ENCODE measurements at places on chromosomes 16 and 17.

DNA sequence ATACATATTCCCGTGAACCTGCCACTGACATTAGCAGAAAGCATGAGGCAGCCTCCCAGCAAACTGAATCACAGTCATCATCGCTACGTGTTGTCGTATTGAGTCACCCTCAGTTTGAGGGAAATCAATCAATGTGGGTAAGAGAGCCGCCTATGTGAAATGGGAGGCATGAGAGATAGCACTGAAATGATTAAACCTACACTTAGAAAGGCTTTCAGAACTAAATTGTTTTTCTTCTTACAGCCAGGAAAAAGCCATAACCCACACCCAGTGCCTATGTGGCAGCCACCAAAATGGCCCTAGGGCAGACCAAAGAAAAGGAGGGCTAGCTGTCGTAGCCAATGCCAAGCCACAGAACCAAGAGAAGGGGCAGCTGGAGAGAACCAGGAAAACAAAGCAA lies 90.5 kb downstream of the ADAMTS18 start:
- DNase-seq: no peak

DNA sequence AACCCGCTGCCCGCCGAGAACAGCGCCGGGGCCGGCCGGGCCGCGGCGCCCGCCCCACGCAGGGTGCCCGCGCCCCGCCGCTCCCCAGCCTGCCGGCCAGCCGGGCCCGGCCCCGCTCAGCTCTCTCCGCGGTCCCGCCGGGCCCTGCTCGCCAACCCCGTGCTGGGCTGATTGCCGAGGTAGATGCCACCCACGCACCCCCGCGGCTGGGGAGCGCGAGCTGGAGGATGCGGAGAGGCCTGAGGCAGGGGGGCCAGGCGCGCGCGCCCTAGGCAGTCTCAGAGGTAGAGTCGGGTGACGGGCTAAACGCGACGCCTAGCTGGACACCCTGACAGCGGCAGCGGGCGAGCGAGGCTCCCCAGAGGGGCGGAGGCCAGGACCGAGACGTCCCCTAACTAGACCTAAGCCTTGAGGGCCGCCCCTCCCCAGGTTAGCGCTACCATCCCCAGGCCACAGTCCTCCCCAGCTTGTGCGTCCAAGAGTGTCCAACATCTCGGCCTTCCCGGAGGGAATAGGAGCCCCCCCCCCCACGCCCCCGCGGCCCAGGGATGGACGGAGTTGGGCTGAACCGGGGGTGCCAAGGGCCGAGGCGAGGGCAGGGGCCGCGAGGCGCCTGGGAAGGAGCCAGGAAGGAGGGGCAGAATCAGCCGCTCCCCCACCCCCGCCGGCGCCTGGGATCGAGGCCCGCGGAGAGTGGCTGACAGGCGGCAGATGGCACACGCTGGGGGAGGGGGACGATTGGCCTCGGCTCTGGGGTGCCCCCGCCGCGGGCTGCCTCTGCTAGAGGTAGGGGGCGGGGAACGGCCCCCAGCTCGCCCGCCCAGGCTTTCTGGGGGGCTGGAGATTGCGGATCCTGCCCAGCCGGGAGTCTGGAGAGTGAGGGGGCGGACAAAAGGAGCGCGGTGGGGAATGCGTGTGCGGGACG lies 2.5 kb upstream of the ZNF423 start:
- no peak for DNase-seq

DNA sequence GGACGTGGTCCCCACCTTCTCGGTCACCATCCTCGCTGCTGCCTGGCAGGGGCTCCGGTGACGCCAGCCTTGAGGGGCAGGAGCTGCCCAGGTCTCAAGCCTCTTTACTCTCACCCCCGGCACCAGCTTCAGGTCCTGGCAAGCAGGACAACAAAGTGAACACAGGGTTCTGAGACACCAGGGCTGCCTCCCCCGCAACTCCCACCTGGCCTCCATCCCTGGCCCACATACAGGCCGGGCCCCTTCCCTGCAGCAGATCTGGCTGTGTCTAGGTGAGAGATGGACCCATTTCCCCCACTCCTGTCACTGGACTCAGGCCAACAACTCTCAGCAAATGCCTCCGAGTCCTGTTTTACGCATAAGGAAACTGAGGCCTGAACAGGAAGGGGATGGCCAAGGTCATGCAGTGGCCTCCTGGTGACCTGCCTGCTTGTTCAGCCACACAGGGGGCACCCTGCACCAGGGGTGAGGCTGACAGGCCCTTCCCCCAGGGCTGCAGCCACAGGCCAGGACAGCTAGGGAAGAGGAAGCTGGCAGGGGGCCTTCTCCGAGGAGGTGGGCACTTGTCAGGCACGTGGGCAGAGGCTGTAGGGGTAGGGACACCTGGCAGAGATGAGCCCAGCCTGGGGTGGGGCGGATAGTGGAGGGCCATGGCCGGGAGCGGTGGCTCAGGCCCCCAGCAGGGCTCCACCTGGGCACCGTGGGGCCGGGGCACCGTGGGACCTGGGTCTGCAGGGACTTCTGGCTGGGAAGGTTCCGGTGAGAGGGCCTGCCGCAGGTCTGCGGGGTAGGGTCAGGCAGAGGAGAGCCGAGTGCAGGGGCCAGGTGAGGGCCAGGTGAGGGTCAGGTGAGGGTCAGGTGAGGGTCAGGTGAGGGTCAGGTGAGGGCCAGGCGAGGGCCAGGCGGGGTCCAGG lies 46.7 kb upstream of the PVALEF start:
- no peak for DNase-seq

GRCh38 chr16:27232061-27232900 lies 29.0 kb downstream of the KDM8 start:
- peak; percentile 63 for DNase-seq

DNA sequence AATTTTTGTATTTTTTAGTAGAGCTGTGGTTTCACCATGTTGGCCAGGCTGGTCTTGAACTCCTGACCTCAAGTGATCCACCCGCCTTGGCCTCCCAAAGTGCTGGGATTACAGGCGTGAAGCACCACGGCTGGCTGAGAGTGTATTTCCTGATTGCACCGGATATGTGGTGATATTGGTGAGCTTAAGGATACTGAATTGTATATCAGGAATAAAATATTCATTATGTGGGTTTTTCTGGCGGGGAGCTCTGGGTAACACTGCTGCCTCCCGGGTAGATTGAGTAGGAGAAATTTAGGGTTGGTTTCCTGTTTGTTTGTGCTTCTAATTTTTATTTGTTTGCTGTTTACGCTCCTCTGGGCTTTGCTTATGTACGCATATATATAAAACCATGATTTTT lies 7.7 kb upstream of the TMEM98 start:
- DNase-seq: no peak

- no peak for DNase-seq
Observed at GRCh38 chr17:60863892-60864707, 186.4 kb downstream of the BCAS3 start.

DNA sequence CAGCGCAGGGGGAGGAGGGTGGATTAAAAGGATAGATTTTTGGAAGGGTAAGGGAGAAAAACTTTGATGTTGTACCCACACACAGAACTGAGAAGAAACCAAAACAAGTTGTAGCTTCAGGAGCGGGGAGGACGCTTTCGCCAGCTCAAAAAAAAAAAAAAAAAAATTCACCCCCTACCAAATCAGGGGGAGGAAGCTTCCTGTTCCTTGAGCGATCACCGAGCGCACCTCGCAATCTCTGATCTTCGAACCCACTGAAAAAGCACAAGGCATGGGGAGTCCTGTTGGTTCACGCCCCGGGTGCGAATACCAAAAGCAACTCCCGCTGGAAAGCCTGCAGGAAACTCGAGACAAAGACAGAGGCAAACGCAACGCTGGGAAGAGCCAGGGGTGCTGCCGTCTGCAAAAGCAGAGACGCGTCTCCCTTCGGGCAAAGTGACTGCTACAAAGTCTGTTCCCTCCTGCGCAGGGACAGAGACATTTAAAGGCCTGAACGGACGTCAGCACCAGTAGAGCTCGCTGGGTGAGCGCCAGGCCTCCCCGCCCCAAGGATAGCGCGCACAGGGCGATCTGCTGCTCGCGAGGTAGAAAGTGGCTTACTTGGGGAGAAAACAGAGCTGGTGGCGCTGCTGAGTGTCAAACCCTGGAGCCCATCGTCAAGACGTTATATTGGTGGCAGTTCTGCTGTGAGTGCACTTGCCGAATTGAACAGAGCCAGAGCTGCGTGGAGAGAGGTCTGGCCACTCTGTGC lies 190.4 kb downstream of the USP22 start:
- peak; percentile 9 for DNase-seq

GRCh38 chr16:15949210-15950160 lies at the start of gene ABCC1:
Gene ABCC1 (plus strand): TSS chr16:15949616. CDS start chr16:15949752, 136 bp downstream.
- peak; percentile 72 for DNase-seq

DNA sequence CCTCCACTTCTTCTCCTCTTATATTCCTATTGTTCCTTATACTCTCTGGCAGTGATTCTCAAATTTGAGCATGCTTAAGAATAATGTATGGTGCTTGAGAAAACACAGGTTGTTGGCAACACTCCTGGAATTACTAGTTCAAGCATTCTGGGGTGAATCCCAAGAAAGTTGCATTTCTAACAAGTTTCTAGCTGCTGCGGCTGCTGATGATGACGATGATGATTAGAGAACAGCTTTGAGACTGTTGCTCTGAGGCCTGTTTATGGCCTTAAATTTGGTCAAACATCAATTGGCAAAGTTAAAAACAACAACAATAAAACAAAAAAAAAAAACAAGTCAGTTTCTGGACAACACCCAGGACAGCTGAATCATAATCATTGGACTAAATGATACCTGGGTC lies 961.9 kb downstream of the CDH11 start:
- no peak for DNase-seq

- no peak for DNase-seq
Observed at GRCh38 chr16:57289391-57290257, 5.2 kb upstream of the PLLP start.

GRCh38 chr17:39684369-39685192 lies 3.3 kb downstream of the PGAP3 start:
- DNase-seq: no peak

GRCh38 chr16:68973611-68974120 lies 130.3 kb downstream of the TANGO6 start:
- no peak for DNase-seq

DNA sequence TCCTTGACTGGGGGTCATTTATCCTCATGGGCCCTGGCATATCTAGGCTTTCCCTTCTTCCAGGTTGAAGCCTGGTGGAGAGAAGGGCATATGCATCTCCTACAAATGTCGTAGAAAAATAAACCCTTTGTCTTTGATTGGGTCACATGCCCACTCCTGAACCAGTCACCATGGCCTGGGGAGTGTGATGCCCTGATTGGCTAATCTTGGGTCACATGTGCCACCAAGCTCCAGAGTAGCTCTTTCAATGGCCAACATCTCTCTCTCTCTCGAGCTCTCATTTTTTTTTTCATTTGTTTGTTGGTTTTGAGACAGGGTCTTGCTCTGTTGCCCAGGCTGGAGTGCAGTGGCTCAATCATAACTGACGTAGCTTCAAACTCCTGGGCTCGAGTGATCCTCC lies 5.6 kb upstream of the XPO6 start:
- no peak for DNase-seq

GRCh38 chr17:31313982-31314781 lies at the start of gene EVI2B:
Gene EVI2B (minus strand): TSS chr17:31314054. CDS start chr17:31305609, 8,445 bp downstream.
- DNase-seq: peak; percentile 26

DNA sequence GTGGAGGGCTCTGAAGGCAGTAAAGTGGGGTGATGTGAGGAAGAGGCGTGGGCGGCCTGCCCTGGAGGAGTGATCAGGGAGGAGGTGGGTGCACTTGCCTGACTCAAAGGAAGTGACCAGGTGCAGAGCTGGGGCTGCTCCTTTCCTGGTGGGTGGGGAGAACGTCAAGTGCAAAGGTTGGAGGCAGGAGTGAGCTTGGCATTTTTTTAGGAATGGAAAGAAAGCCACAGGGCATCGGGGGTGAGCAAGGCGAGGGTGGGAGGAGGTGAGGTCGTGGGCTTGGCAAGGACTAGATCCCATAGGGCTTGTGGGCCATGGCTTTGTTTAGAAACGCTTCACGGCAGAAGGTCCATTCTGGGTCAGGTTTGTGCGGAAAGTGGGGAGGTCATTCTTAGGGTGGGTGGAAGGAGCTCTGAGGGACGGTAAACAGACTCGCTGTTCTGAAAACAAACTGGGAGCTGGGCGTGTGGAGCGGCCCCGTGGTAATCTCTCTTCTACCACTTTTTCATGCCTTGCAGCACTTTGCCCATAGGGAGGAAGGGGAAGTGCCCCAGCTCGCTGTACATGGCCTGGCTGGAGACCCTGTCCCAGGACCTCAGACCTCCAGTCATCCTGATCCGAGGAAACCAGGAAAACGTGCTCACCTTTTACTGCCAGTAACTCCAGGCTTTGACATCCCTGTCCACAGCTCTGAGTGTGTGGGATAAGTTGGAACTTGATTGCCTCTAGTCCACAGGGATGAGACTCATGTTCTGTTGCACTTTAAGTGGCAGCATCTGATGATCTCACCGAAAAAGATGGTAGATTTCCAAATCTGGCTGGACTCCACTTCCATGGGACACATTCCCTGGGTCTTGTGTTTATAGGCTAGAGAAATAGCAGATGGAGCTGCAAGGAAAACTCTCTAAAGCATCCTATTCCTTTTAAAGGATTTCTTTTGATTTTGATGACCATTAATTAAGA lies 18.9 kb upstream of the HERPUD1 start:
- DNase-seq: no peak

DNA sequence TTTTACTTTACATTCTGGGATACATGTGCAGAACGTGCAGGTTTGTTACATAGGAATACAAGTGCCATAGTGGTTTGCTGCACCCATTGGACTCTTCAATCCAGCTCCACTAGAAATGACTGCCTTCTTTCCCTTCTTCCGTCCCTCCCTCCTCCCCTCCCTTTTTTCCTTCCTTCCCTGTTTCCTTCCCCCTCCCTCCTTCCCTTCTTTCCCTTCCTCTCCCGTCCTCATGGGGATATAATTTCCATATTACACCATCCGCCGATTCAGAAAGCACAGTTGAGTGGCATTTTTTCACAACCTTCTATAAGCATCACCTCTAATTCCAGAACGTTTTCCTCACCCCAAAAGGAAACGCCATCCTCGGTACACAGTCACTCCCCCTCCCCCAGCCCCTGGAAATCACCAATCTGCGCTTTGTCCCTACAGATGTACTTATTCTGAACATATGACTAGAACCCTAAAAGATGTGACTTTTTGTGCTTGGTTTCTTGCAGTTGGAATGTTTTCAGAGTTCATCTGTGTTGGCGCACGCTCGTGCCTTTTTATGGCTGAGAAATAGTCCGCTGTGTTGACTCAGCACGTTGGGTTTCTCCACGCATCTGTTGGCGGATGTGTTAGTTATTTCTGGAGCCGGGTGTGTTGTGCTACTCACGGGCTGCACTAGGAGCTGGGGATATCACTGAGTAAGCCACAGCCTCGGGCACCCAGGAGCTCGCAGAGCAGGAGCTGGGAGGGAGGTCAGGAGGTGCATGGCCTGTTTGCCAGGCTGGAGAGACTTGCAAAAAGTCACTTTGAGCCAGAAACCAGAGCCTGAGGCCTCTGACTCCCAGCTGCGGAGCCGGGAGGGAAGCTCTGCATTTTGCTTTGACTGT lies 336.4 kb downstream of the SEC14L1 start:
- no peak for DNase-seq

DNA sequence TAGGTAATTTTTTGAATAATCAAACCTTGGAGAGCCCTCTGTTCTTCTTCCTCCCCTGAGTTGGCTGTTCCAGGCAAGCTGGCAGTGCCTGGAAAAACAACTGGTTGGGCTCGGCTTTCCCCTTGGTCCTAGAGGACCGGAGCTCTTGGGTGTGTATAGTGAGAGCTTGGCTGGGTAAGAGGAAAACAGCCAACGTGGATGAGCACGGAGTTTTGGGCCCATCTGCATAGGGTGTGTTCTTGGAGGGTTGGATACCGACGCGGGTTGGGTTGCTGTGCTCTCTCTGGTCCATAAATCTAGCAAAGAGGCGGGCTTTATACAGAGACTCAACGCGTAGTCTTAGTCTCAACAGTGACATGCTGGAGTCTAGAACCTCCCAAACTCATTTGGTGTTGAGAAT lies 23.2 kb downstream of the ITGB3 start:
- no peak for DNase-seq

Data from CD4-positive, alpha-beta T cell treated with Interleukin-4 for 1 hour (primary cell).